ENCODE measurements at places on chromosomes 3 and 15.

DNA sequence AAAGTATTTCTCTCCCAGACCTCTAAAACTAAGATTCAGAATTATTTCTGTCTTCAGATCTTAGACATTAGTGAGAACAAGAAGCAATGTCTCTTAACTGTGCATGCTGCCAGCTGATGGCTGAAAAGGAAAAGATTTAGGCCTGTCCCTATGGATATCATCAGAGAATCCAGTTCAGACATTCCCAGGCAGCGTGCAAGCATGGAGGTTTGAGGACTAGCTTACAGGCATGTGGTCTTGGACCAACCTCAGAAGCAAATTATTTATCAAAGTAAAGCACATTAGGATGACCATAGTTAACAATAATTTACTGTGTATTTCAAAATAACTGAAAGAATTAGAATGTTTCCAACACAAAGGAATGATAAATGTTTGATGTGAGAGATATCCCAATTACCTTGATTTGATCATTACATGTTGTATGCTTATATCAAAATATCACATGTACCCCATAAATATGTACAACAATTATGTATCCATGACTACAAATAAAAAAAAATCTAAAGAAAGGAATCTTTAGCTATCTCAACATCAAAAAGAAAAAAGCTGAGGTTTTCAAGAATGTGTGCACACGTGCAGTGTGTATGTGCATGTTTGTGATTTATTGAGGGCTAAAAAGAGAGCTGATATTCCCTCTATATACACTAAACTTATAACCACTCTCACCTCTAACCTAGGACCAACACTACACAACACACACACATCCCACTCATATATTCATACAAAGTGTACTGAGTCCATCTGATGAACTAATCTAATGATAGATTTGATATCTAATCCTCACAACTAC lies 108.9 kb upstream of the THBS1 start:
- DNase-seq: no peak

DNA sequence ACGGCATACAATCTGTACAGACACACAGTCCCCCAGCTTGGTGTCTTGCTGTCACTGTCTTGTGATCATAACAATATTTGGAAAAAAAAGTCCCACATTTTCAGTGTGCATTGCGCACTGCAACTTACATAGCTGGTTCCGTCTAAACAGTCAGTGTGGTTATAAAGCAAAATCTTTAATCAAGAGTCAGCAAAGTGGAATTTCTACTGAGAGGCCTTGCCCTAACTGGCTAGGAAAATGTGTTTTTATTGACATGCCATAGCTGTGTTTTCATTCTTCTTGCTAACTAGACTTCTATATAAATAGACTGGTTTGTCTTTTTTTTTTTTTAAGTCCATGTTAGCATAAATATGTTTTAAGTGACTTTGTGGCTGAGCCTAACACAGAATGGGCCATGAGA lies 174.8 kb downstream of the POLR2M start:
- no peak for DNase-seq

DNA sequence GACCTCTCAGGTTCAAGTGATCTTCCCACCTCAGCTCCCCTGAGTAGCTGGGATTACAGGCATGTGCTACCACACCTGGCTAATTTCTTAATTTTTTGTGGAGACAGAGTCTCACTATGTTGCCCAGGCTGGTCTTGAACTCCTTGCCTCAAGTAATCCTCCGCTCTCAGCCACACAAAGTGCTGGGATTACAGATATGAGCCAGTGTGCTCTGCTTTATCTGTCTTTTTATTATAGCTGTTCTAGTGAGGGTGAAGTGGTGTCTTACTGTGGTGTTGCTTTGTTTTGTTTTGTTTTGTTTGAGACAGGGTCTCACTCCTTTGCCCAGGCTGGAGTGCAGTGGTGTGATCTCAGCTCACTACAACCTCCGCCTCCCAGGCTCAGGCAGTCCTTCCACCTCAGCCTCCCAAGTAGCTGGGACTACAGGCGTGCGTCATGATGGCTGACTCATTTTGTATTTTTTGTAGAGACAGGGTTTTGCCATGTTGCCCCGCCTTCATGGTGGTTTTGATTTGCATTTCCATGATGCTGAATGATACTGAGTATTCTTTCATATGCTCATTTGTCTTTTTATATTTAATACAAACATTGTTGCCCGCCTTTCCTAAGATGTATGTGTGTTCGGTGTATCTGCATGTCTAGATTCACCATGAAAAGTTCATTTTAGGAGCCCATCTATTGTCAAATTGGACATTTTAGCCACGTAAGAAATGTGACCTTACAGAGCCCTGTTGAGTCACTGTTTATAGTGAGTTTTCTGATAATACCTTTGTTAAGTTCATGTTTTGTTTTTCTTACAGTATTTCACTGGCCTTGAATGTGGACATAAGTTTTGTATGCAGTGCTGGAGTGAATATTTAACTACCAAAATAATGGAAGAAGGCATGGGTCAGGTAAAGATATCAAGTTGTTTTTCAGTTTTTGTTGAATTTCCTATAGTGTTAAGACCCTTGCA lies 80.6 kb downstream of the ARIH1 start:
- DNase-seq: no peak

DNA sequence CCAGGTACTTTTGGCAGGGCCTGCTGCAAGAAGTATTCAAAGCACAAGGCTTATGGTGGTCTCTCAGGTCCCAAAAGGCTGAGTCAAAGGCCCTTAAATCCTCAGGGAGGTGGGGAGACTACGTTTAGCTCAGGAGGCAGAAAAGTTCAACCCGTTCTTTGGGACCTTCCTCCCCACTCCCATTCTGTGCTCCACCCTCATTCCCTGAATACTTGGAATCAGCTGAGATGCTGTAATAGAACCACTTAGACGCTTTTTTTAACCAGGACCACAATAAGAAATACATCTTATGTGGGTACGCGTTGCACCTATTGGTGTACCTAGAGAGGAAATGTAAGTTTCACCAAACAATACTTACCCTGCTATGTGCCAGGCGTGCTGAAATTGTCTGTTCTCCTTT lies 58.0 kb downstream of the FAM174B start:
- DNase-seq: no peak

GRCh38 chr3:99874237-99875002 lies 56.8 kb downstream of the CMSS1 start:
- DNase-seq: no peak

- no peak for DNase-seq
These were observed at the start of gene CCR5 for GRCh38 chr3:46370839-46371518. Gene CCR5, plus strand, starts transcription at chr3:46370946. Its CDS starts 1,957 bp downstream, at chr3:46372903.

DNA sequence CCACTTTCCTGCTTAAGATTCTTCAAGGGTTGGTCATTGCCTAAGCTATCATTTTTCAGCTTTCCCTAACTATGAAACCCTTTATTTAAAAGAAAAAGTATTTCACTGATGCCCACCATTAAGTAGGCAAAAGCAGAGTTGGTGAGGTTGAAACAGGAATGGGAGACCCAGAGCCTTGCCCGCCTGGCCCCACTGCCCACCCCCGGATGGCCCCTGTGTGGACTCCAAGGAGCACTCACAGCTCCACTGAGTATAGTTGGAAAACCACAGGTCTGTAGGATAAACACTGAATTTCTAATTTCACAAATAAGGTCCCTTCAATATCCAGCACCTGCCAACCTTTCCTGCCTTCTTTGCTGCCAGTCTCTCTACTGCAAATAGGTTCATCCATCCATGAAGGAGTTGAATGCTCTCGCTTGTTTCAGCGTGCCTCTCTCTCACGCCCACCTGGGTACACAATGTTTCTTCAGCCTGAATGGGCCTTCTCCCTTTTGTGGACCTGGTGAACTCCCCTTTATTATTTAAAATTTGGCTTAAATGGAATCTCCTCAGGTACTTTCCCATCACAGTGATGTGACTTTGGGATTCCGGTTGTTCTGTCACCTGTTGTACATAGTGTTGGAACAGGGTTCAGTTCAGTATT lies 8.7 kb upstream of the ACAP2 start:
- no peak for DNase-seq

GRCh38 chr3:70614111-70614510 lies 301.7 kb upstream of the MDFIC2 start:
- DNase-seq: no peak

- no peak for DNase-seq
These were observed 51.0 kb upstream of the LMCD1 start for GRCh38 chr3:8450618-8451017.

- peak; percentile 37 for DNase-seq
These were observed 87.3 kb upstream of the C15orf61 start for GRCh38 chr15:67433495-67434099.

DNA sequence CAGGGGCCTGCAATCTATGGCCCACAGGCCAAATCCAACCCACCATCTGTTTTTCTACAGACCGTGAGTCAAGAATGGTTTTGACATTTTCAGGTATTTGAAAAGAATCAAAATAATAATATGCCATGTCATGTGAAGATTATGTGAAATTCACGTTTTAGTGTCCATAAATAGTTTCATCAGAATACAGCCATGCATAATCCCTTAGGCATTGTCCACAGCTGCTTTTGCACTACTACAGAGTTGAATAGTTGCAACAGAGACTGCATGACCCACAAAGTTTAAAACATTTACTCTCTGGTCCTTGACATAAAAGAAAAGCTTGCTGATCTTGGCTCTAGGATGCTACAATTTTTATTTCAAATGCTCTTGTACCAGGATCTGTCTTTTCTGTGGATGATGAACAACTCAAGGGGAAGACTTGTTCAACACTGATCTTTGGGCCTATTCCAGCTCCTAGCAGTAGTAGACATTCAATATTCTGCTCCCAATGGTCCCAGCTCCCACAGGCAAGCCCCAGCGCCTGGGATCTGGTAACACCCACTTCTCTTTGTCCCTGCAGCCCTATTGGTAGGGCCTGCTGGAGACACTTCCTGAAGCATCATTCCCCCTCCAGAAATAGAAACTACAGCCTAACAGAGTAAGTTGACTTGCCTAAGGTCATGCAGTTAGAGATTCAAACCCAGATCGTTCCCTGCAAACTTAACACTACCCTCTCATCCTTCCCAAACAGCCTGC lies 76.9 kb downstream of the MRPL46 start:
- no peak for DNase-seq

DNA sequence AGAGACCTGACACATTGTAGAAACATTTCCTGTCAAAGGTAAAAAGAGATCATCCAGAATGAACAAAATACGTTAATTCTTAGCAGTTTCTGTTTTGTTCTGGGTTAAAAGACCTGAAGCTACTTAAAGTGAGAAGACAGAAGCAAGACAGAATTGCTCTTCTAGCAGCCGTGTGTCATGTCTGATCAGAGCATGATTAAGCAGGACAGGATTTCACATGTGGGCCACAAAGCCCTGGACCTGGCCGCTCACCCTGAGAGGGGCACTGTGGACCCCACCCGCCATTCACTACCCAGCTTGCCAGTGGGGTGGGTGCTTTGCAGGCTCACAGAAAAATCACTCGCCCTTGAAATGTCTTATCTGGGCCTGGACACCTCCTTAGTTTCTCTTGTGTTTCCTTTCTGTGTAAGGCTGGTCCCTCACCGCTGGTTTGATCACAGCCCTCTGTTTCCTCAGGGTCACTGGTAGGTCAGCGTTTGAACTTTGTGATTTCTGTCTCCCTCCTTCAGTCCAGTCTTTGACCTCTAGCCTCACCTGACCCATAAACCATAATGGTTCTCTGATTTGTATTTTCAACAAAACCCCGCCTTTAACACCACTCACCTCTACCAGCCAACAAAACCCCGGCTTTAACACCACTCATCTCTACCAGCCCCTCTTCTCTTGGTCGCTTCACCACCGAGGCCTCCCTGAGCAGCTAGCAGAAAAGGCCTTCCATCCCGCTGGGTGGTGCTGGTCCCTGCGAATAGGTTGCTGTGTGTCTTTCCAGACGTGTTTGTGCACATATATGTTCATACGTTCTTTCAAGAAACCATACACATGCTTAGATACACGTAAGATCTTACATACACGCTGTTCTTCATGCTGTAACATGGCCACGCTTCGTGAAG lies 185.0 kb downstream of the OR4M2 start:
- no peak for DNase-seq

DNA sequence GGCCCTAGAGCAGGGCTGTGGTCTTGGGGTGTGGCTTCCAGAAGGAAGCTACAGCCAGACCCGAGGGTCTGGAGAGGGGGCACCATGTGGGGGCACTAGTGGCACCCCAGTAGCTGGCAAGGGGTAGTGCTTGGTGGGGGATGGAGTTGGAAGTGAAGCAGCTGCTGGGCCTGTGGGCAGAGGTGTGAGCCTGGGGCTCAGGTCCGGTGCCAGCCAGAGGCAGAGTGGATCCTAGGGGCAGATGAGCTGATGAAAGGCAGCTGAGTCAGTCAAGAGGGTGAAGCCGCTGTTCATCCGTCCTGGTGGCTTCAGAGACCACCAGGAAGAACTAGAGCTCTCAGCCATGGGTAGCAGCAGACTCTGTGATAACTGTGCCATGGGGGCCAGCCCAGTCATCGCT lies 172.6 kb downstream of the TBC1D2B start:
- no peak for DNase-seq

DNA sequence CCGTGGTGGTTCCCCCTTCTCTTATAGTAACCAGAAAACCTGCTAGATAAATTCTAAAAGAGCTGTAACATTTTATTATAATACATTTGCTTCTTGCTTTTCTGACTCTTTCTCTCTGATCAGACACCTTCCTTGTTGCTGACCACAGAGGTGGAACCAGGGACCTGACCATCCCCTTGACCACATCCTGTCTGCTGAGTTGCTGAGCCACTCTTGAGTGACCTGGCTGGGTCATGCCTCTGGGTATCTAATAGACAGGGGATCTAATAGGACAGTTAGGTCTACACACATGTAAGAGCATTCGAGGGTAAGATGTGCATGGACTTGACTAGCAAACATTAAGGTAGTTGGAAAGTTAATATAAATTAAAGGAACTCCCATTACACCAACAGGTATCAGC lies 22.8 kb upstream of the TRIM59 start:
- DNase-seq: no peak

DNA sequence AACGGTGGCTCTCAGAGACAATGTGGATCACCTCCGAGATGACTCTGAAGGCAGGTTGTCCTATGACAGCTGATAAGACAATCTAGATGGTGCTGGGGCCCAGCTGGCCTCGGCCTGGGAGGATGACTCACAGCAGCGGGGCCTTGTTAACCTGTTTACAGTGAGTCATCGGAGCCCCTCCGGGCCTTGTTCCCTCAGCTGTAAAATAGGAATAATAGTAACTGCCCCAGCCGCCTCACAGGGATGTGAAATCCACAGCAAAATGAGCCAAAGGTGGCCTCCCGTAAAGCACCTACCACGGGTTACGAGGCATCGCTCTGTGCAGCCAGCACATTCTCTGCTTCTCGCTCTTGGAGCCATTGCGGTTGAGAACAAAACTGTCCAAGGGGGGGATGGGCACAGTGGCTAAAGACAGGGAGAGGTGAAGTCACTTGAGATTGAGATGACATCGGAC lies 88.6 kb upstream of the RASGRF1 start:
- no peak for DNase-seq

GRCh38 chr15:33716025-33716424 lies 252.3 kb upstream of the CHRM5 start:
- DNase-seq: no peak

DNA sequence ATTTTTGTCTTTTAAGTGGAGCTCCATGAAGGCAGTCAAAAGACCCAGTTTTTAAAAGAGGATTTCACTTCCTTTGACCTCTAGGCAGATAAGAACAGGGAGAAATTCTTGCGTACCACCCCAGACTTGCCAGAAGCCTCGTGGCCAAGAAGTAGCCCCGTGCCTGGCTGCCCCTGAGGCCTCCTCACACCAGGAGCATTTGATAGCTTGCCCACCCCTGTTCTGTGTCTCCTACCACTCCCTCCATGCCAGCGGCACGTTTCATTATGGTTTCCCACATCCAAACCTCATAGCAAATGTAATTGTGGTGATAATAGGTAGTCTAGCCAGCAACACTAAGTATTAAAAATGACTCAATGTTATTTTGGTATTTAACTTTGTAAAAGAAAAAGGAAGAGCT lies 107.7 kb downstream of the GHSR start:
- DNase-seq: no peak
